Pons (tissue), 1 donor: ENCODE measurements at places on chromosomes 3 and 15.
A peak's percentile ranks its signal among the peaks of the same experiment; 100 is the strongest.

- DNase-seq: no peak
Measured at GRCh38 chr3:157094301-157094700, 65.6 kb downstream of the CCNL1 start.

GRCh38 chr3:8888301-8888915 lies 74.9 kb downstream of the RAD18 start:
- no peak for DNase-seq

DNA sequence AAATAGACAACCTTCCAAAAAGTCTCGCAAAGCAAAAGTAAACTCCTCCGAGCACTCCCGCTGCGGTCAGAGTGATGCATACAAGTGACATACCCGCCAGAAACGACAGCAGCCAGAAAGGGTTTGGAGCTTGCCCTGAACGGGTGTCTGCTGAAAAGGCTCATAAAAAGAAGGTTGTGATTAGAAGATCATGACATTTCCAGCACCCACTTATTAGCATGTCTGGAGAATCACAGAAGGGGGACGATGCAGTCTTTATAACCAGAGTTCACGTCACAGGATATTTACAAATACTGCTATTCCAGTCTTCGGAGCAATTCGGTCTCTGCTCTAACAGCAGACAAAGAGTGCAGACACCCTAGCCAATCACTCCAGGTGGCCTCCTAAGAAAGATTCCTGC lies 59.1 kb upstream of the FRMD4B start:
- peak; percentile 63 for DNase-seq

- DNase-seq: no peak
Measured at GRCh38 chr15:97482521-97482920, 478.0 kb upstream of the ARRDC4 start.

- DNase-seq: no peak
Measured at GRCh38 chr3:129352650-129353588, 74.2 kb downstream of the HMCES start.

DNA sequence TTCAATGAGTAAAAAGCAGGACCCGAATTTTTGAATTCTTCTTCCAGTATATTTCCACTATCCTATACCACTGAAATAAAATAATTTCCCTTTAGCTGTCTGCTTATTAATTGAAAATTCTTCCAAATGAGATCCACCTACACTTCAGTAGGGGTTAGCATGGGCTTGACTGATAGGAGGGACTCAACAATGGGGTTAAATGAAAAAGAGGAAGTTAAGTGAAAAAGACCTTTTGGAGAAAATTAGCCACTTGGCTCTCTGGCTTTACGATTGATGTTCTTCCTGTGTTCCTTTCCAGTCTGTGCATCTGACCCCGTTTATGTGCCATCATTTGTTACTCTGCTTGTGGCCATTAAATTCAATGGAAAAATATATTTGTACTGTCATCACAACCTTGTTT lies 54.0 kb upstream of the GCNT3 start:
- no peak for DNase-seq

DNA sequence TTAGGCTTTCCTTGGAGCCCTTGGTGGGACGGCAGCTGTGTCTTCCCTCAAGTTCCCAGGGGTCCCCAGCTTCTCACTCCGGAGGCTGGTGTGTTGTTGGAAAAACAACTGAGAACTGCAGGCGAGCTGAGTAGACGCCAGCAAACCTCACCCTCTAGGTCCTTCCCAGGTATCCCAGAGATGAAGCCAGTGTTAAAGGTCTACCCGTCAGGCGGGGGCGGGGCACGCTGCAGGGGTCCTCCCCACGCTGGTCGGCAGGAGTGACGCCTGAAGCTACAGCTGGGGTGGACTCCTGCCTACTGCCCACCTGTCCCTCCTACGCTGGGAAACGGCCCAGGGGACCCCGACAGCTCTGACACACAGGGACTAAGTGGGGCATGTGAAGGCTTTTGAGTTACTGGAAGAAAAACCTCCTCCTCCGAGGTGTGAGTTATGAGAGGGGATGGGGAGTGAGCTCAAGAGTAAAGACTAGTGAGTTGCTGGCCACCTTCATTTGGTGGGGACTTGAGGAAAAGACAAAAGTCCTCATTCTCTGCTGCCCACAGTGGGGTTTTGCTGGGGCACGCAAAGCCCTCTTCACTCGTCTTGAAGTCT lies 32.2 kb upstream of the SNRPA1 start:
- no peak for DNase-seq

DNA sequence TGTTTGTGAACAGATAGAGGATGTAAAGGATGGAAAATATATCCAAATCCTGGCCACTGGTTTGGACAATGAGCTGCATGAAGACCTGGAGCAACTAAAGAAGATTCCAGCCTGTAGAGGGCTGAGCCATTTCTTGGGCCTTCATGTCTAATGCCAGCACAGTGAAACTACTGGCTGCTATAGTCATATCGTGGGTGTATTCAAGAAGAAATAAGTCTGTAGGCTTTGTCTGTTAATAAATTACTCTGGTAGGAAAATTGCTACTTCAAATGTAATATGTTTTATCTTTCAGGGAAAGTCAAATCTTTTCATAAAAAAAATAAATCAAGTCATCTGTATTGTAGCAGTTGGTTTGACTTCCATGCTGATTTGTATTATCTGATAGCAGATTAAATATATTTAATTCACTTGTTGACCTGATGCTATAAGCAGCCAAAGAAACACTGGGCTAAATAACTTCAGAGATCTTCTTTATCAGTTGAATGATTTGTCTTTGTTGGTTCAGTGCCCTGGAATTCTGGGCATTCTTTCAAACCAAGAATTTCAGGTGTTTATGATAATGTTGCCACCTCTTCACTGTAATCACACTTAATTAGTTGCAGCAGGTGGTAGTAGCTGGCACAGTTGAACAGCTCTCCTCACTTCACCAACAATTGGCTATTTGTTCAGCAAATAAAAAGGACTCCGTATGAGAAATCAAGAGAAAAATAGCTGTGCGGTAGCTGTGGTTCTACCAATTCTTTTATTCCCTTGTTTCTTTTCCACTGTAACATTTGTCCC lies 1109.5 kb downstream of the NSUN3 start:
- DNase-seq: peak; percentile 37

GRCh38 chr15:94584833-94585244 lies 353.5 kb downstream of the MCTP2 start:
- DNase-seq: no peak

DNA sequence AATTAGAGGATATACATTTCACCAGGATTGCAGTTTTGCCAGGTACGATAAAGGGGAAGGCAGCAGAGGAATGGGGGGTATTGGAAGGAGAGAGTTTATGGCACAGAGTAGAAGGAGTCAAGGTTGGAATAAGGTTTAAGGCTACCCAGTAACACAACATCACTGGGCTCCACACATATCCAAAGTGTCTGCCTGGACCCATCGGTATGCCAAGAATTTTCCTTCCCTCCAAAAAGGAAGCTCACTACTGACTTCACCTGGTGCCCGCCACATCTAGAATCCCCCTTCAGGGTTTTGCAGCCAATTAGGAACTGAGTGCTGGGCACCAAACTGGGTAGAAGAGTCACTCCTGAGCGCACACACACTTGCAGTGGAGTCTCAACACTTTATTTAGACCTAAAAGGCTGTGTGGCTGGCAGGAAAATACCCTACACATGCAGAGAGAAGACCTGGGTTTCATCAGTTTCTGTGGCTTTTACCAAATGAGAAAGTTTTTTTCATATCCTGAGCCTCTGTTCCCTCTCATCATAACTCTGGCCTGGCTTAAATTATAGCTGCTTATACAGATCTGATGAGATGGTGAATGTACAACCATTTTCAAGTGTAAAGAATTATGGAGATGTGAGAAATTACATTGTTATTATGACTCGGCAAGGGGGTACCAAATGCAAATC lies 190.8 kb upstream of the LPP start:
- no peak for DNase-seq

DNA sequence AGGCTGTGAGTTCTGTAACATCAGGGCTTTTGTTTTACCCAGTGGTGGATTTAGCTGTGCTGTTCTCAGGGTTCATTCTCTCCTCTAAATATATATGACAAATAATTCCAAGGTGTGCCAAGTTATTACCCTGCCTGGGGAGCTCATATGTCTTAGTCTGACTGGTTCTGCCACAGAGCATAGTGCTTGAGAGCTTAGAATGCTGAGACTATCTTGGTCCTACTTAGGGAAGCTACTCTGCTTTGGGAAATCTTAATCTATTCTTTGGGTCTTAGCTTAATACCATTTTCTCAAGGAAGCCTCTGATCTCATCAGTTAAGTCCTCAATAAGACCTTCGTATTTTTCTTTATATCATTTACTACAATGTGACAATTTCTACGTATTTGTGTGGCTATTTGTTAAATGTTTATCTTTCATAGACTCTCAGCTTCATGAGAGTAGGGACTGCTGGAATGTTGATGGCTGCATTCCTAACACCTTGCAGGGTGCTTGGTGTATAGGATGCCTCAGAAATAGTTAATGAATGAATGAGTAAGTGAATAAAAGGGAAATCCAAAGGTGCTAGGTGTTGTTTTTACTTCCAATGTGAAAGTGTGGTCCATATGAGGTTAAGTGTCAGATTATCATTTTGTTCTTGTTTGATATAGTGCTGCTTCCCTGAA lies 1.8 kb downstream of the OTOL1 start:
- DNase-seq: no peak

- DNase-seq: no peak
Measured at GRCh38 chr3:51002495-51002894, 327.8 kb downstream of the DOCK3 start.

GRCh38 chr15:77538793-77539497 lies 93.8 kb downstream of the LINGO1 start:
- DNase-seq: no peak

DNA sequence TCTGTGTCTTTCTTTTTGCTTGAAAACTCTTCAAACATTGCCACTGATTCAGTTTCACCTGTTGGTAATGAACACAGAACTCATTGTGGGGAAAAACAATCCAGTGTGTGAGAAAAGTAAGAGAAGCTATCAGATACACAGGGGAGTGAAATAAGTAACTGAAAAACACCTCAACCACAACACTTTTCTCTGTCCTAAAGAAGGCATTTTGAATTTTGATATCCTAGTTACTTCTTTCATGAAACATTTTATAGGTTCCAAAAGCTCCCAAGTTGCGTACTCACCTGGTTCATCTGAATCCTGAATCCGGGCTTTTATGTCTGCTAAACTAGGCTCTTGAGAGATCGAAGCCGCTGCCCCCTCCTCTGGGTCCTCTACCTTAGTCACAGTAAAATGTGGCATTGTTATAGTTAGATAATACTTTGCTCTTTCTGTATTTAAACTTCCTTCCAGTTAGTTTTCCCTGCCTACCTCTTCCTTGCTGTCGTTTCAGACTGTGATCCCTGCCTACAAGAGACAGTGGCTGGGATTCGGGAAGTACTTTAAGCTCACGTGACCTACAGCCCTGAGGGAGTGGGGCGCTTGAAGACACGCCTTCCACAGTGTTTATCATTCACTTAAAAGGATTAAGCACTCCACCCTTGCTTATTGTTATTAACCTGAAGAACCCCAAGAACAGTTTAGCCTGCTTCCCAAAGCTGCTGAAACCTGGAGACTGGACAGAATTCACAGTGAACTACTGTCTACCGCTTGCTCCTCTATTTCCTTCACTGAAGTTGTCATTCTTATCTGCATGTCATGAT lies 19.1 kb downstream of the SLC12A6 start:
- peak; percentile 63 for DNase-seq

DNA sequence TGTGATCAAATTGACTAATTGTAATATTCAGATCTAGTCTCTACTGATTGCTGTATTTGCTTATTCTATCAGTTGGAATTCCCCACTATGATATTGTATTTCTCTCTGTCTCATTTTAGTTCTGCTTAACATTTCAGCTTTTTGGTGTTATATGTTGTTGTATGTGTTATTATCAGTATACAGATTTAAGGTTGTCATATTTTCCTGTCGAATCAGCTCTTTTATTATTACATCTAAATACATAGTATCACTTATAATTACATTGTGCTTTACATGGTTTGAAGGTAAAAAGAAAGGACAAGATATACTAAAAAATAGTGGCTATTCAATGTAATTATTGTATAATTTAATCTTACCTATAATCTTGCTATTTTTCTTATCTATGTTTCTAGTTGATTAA lies 207.3 kb downstream of the LRTM1 start:
- DNase-seq: no peak

DNA sequence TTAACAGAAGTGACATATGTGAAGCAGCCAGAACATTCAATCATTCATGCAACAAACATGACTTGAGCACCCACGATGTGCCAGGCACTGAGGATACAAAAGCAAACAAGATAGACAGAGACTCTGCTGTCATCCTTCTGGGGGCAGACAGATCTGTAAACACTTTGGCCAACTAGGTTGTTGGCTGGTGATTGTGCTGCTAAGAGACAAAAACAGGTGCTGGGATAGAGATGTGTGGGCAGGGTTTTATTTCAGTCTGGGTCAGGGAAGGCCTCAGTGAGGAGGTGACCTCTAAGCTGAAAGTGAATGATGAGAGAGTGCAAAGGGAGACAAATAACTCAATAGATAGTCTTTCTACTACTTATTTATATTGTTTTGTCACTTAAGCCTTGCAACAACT lies 147.0 kb upstream of the VEPH1 start:
- DNase-seq: no peak

- peak; percentile 21 for DNase-seq
Measured at GRCh38 chr3:59386165-59386564, 336.3 kb upstream of the CFAP20DC start.

DNA sequence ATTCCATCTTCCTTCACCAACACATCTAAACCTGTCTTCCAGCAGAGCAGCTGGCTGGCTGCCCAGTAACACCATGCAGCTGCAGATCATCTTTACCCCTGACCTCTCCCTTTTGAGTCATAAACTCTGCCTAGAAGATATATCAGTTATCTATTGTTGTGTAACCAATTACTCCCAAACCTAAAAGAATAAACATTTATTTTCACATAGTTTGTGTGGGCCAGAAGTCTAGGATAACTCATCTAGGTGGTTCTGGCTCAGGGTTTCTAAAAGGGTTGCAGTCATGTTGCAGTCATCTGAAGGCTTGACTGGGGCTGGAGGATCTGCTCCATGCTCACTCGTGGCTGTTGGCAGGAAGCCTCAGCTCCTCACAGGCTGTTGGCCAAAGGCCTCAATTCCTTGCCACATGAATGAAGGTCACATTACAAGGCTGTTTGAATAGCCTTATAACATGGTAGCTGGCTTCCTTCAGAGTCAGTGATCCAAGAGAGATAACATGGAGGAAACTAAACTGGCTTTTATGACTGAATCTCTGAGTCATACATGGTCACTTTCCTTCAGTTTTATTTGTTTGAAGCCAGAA lies 92.8 kb downstream of the GOLIM4 start:
- DNase-seq: no peak

DNA sequence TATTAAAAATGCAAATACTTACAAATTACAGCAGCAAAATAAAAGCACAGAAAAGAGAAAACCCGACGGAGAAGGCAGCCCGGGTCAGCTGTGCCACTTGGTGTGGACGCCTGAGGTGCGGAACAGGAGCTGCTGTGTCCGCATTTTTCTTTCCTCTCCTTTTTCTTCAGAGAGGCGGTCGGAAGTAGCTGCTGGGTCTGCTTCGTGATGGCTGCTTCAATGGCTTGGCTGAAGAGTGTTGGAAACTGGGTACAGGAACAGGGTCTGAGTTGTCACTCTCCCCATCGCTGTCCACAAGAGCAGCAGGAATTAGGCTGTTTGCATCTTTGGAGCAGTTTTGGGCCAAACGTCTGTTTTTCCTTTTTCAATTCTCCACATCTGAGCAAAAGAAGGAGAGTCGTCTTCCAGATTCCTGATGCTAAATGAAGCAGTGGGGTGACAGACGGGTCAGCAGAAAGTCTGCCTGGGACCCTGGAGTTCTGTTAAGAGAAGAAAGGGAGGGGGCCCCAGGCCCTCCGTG lies 53.5 kb upstream of the ARL8B start:
- DNase-seq: no peak

GRCh38 chr15:94925680-94926079 lies 694.3 kb downstream of the MCTP2 start:
- DNase-seq: no peak

- DNase-seq: no peak
Measured at GRCh38 chr3:184155644-184156521, 706 bp downstream of the DVL3 start.
